Lower lobe of right lung (tissue), 2 donors: ENCODE measurements at places on chromosomes 6 and 20. TPM values are rescaled to one million over a fixed set of nuclear protein-coding genes. Genes with fewer than 3 reads are reported as not detected.
A peak's percentile ranks its signal among the peaks of the same experiment; 100 is the strongest.

CST2 gene
- total RNA-seq = not detected

DNA sequence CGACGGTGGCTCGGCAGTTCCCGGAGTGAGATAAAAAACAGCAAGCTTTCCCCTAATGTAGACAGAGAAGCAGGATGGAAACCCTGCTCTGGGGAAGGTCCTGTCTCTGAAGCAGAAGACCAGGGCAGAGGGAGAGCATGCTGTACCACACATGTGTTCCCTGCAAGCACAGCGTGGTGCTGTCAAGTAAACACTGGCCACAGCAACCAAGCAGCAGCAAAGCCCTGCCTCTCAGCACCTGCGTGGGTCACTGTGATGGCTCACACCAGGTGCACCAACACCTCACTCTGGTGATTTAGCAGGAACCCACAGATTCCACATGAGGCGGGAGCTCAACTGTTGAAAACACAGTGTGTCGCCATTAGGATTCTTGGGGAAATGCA lies 65.2 kb upstream of the TXNDC5 start:
- no peak for DNase-seq

DNA sequence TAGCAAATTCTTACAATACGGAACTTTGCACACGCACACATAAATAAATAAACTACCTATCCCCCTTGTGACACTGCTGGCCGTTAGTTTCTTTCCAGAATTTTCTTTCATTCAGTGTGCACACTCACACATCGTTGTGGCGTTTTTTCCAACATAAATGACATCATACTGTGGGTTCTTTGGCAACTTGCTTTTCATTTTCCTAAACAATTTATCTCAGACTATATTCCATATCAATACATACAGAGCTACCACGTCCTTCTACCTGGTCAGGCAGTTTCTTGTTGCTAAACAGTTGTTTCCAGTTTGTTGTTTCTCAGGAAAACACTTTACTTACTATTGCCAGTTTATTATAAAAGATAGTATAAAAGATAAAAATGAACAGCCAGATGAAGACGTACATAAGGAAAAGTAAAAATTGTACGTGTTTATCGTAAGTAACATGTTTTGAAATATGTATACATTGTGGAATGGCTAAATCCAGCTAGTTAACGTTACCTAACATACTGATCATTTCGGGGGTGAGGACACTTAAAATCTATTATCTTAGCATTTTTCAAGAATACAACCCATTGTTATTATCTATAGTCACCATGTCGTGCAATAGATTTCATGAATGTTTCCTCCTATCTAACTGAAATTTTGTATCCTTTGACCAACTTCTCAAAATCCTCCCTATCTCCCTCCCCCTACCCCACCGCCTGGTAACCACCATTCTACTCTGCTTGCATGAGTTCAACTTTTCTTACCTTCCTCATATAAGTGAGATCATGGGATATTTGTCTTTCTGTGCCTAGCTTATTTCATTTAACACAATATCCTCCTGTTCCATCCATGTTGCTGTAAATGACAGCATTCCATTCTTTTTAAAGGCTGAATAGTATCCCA lies 1.2 kb upstream of the TP53RK start:
- no peak for DNase-seq

MCM8 gene
- 6.0 TPM for total RNA-seq

DNA sequence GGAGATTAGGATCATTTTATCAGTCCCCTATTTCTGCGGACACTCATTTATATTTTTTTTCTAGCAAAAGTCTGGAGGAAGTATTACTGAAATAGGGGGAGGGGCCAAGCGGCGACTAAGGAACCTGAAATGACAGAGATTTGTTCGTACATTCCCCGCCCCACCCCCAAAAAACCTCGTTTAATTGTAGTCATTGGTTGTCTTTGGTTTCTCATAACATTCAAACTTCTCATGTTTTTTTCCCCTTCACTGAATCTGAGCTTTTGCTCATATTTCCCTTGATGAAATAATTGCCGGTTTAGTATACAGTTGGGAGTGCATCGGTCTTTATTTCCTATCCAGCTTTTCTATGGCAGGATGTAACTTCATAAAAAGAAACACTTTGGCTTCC lies 768 bp upstream of the FYN start:
- no peak for DNase-seq

GLP1R gene
- total RNA-seq = 0.35 TPM

- DNase-seq = no peak
These were observed 20.8 kb downstream of the SRC start for GRCh38 chr20:37366743-37367142.

- DNase-seq = no peak
These were observed 98.1 kb upstream of the SALL4 start for GRCh38 chr20:51900443-51900842.

CLPSL1 gene
- not detected for total RNA-seq

GRCh38 chr20:22768266-22769178 lies 184.2 kb upstream of the FOXA2 start:
- no peak for DNase-seq

BPIFB1 gene
- total RNA-seq = 263 TPM

SIGLEC1 gene
- total RNA-seq = 114 TPM

GRCh38 chr6:109308018-109308492 lies 74.2 kb downstream of the CD164 start:
- DNase-seq = peak; percentile 55

DNA sequence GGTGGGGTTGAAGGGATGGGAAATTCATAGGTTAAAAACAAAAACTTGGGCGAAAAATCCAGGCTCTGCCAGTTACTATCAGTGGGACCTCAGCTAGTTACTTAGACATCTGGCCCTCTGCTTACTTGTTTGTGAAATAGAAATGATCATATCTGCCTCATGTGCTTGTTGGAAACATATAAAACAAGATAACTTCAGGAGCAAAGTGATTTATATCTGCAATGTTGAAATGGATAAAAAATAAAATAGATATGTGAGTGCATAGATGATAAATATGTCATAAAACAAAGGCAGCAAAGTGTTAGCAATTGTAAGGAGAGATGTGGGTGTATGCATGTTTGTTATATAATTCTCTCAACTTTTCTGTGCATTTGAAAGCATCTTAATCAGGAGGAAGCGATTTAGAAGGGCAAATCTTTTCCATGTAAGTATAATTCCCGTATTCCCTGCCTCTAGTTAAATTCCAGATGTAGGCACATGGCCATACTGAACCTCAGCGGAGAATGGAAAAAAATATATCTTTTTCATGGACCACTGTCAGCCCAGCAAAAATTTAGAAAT lies 579.0 kb upstream of the FLRT3 start:
- no peak for DNase-seq

DNA sequence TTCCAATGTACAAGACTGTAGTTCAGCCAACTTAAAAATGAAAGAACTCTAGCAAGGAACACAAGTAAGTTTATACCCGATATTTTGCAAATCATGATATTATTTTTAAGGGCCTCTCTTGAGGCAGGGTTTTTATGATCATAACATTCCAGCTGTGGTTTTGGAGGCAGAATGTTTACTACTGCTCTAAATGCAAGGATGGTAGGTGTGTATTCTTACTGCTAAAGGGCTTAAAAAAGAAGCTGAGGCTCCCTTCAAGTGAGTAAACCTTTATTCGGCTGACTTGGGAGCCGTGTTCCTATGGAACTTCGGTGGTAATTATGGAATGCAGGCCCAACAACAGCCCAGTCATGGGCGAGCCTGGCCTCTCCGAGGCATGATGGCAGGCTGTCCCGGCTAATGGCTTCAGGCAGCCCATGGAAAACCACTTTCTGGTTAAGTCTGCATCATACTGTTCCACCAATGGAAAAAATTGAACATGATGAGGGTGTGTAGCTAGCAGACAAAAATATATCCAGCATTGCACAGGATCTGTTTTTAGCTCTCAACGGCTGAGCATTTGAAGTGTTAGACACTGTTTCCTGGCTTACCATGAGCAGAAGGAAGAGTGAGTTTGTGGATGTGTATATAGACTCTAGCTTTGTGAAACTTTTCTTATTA lies 111.5 kb downstream of the TIAM2 start:
- no peak for DNase-seq

GRCh38 chr6:36242626-36243025 lies 27.2 kb upstream of the PNPLA1 start:
- DNase-seq = no peak

- no peak for DNase-seq
These were observed 60.6 kb downstream of the BTBD9 start for GRCh38 chr6:38579010-38579628.

- no peak for DNase-seq
These were observed 322.7 kb upstream of the NOX3 start for GRCh38 chr6:155778336-155778735.

EPPIN gene
- total RNA-seq = 0.38 TPM

ANKRD66 gene
- 4.0 TPM for total RNA-seq

GRCh38 chr6:108884211-108885059 lies 36.2 kb downstream of the ARMC2 start:
- no peak for DNase-seq

GRCh38 chr6:22448291-22448711 lies 121.1 kb upstream of the HDGFL1 start:
- no peak for DNase-seq

GRCh38 chr20:35600993-35601973 lies 14.3 kb upstream of the SPAG4 start:
- peak; percentile 87 for DNase-seq

- no peak for DNase-seq
These were observed 520.3 kb downstream of the CDH26 start for GRCh38 chr20:60478533-60478932.

CGAS gene
- total RNA-seq = 10.4 TPM

SRSF12 gene
- total RNA-seq = not detected

GRCh38 chr20:235891-236290 lies 8.8 kb downstream of the DEFB129 start:
- DNase-seq = no peak

RFX6 gene
- total RNA-seq = not detected

DNA sequence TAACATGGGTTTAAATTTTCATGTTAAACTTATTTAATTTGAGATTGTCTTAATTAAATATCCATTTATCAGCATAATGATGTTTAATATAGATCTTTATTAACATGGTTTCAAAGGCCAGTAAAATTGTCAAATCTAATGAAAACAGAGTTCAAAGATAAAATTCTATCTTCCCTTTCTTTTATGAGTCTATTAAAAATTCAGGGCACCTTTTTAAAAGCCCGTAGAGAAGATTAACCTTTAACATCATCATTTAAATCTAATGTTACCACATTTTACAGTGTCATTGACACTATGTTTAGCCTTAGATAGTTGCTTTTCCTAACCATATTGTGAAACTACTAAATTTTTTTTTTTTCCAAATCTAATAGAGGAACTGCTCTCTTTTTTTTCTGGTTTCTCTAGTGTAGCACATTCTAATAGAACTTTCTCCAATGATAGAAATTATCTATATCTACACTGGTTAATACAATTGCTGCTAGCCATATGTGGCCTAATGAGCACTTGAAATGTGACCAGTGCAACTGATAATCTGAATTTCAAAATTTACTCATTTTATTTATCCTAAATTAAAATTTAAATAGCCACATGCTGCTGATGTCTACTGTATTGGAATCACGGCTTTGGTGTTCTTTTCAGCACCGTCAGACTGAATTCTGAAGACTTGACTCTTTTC lies 410.9 kb downstream of the UTRN start:
- DNase-seq = no peak

CYP24A1 gene
- 0.21 TPM for total RNA-seq
